ENCODE measurements at places on chromosomes 1 and 21.
A peak's percentile ranks its signal among the peaks of the same experiment; 100 is the strongest.

- DNase-seq = no peak
Observed at GRCh38 chr1:78043436-78043835, 2.3 kb upstream of the GIPC2 start.

- no peak for DNase-seq
Observed at GRCh38 chr1:114035304-114035700, 56.0 kb downstream of the OLFML3 start.

DNA sequence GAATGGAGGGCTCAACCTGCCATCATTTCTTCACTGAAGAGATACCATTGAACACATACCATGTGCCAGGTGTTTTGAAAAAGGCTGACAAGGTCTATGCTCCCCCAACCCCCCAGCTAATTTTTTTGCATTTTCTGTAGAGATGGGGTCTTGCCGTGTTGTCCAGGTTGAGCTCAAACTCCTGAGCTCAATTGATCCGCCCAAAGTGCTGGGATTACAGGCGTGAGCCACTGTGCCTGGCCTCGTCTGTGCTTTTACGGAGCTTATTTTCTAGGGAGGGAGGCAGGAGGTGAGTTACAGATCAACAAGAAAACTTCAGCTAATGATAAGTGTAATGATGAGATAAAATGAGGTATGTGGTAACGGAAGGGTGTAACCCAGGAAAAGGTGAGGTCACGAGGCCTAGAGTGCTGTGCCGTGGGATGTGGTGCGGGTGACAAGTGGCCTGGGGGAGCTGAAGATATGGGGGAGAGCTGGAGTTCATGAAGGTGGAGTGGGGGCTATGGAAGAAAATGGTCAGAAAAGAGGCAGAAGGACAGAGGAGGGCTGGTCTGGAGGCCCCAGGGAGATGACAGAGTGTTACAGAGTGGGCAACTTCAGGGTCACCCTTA lies 28.2 kb downstream of the FAAH start:
- DNase-seq = no peak

- no peak for DNase-seq
Observed at GRCh38 chr1:179046808-179047635, 21.3 kb downstream of the FAM20B start.

- no peak for DNase-seq
Observed at GRCh38 chr1:47906009-47906432, 91.2 kb downstream of the TRABD2B start.

GRCh38 chr21:38720074-38720473 lies 85.7 kb upstream of the ETS2 start:
- DNase-seq = no peak

DNA sequence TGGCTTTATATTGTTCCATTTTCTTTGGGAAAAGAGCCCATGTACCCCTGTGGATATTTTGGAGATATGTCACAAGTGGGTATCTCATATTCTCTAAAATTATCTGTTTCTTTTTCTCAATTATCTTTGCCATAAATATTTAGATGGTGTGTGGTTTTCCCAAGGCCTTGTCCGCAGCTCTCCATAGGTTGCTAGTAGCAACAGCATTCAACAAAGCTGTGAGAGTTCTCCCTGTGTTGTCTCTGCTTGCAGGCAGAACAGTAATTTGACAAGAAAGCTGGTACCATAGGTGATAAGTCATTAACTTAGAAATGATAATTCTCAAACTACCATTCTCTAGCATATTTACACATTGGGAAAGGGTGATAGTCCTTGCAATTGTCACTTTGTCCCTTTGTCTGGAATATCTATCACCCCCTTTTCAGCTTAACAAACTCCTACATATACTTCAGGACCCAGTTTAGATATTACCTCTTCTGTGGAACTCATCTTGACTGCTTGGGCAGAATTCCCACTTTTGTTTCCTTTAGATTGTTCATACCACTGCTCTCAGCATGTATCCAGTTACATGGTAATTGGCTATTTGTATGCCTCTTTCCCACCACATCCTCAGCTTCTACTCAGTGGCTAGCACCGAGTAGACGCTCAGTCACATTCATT lies 8.9 kb downstream of the CD101 start:
- DNase-seq = no peak

- no peak for DNase-seq
Observed at GRCh38 chr1:241711326-241711725, 59.2 kb downstream of the WDR64 start.

- no peak for DNase-seq
Observed at GRCh38 chr1:187451238-187451637, 622.5 kb downstream of the PLA2G4A start.

- peak; percentile 14 for DNase-seq
Observed at GRCh38 chr1:54542120-54542961, 5.7 kb upstream of the ACOT11 start.

- DNase-seq = no peak
Observed at GRCh38 chr1:216820345-216820744, 97.1 kb upstream of the ESRRG start.

DNA sequence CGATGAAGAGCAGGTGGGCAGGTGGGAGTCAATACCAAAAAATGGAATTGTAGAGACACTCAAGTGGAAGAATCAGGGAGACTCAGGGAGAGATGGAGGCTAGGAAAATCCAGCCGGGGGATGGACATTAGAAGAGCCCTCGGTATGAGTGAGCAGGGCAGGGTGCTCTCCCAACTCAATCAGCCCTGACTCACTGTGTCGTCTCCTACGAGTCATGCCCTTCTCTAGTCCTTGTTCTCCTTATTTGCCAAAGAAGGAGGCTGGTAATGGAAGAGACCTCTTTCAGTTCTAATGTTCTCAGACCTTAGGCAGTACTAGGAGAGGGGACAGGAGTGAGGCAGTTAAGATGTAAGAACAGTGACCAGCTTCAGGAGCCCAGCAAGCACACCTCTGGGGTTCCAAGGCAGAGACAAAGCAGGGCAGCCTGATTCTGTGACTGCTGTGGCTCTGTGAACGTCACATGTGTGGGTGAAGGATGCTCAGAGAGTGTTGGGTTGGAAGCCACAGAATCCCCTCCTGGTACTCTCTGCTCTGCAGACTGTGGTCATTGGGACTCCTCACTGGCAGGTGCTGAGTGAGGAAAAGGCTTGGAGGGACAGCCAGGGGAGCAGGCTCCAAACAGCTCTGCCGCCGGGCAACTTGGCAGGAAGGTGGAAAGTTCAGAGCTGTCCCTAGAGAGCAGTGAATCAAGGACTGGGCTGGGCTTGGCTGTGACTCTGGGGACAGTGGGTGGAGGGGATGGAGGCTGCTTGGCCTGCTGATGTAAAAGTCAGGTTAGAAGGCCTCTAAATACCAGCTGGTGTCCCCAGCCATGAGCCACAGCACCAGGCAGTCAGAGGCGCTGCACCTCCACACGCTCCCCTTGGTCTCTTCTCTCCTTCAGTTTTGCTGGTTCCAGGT lies 11.1 kb upstream of the GJA5 start:
- DNase-seq = no peak

DNA sequence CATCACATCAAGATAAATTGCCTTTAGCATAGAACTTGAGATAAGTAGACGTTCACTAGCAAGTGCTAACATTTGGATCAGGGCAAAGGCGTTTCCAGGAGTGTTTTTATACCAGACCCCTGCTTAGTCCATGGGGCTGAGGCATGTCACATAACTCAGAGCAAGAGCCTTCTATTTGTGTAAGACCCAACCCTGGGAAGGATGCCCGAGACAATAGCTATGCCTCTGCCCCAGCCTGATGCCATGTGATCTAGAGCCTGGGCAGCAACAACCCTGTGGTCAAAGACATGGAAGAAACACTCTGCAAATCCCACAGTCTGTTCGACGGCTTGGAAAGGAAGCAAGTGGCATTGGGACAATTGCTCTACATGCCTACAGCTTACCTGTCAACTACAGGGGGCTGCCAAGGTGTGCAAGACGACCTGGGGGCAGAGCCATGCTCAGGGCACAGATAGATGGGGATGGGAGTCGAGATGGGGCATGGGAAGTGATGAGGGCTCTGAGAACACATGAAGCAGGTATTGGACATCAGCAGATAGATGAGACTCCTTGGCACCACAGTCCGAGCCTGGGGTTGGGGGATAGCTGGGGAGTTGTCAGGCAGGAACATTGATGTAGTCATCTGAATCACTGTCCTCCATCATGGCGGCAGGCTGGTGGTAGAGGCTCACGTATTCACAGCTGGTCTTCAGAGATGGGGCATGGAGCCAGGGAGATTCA lies 7.3 kb downstream of the IL24 start:
- DNase-seq = no peak

- DNase-seq = no peak
Observed at GRCh38 chr1:182262425-182262824, 129.2 kb downstream of the GLUL start.

DNA sequence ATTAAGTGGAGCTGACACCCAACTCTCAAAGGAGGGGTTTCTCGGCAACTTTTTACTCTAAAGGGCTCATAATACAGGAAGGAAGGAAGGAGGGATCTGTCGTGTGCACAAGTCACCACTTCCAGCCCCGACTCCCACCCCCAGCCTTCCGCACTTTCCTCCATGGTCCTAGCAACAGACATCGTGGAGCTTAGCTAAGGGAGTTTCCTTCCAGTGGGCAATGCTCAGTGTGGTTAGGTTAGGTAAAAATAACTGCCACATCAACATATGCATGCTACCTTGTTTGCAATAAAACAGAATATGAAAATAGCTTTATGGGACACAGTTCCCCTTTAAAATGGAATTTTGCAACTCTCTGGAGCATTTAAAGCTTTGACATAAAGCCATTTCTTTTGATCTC lies 35.2 kb downstream of the KANK4 start:
- no peak for DNase-seq

DNA sequence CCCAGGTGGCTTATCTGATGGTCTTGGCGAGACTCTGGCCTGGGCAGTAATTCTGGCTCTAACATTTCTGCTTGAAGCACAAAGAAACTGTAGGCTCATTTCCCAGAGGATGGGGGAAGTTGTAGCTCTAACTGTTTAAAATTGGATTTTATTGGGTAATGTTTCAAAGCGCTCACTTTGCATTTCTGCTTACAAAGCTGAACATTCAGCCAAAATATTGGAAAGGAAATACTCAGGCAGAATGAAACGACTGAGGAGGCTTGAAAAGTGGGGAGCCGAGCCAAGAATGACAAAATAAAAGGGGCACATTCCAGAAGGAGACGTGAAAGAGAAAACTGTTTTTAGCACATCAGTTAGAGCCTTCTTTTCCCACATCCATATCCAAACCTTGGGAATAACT lies 202.6 kb downstream of the GRIK1 start:
- no peak for DNase-seq

DNA sequence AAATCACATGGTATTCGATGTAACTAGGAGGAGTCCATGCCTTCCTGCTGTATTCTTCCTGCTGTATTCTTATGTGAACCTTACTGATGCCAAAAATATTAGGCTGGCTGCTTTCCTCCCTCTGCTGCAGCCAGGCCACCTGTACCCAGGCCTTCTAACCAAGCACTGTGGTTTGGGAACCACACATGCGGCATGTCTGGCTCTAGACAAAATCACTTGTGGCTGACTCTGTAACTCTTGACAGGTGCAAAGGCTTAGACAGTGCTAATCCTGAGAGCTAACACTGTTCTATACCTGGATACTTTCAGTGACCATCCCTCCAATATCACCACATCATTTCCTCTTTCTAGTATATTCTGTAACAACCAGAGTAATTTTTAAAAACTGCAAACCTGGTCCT lies 67.7 kb downstream of the PCP4 start:
- no peak for DNase-seq

DNA sequence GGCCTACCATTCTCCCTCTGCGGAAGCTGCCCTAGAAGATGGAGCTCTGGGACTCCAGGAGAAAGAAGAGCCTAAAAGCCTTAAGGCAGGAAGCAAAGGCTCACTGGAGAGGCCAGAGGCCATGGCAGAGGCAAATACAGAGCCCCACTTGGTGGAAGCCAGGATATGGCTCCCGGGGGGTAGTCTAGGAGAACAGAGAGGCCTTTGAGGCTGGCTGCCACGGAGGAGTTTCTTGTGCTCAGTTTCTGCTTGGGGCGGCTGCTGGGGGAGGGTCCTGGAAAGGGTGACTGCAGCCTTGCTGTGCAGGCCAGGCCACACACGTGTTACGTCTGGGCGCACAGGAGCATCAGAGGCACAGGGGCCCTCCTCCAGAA lies 5.4 kb downstream of the CC2D1B start:
- no peak for DNase-seq

DNA sequence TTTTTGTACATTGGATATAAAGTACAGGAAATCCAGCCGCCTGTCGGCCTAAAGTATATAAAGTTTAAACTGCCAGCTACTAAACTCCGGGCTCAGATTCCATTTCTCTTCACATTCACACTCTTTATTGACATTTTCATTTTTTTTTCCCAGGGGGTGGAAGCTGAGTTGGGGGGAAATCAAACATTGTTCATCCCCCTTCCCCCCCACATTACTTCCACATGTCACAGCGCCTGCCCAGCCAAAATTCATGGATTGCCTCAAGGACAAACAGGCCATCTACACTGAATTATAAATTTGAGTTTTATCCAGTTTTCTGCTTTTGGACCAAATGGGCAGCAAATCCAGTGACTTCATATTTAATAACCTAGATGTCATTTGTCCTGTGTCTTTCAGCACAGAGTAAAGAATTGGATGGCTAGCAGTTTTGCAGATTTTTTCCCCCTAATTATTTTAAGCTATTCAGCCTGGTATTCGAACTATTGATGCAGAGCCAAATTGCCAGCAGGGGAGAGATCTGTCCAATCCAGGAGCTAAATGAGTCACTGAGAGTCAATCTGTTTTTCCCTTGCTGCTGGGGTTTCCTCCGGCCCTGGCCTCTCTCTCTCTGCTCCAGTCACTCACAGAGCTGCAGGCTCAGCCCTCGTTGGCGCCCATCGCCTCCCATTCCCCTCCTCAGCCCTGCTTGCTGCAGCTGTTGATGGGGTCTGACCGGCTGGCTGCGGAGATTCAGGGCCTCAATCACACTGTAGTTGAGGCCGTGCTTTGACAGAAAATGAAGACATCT lies 98.0 kb downstream of the LMO4 start:
- DNase-seq = no peak

GRCh38 chr1:41535716-41536115 lies 51.2 kb upstream of the EDN2 start:
- no peak for DNase-seq

GRCh38 chr1:82598337-82598736 lies 797.6 kb downstream of the ADGRL2 start:
- DNase-seq = no peak

- DNase-seq = no peak
Observed at GRCh38 chr1:190452272-190452848, 25.3 kb downstream of the BRINP3 start.

DNA sequence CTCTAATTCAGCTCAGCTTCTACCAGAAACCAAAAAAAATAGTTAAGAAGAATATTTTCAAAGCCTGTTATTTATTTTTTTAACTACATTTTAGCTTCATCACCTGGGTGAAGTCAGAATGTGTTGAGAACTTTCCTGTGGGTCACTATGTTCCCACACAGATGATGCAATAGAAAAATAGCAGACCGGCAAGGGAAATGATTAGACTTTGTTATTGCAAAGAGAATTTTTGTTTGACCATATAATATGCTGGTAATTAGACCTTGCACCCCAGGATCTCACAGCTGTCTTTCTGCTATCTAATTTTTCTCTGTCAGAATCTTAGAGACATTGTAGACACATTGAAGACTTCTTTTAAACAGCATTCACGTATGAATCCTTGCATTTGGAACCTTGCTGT lies 299.3 kb downstream of the TBX15 start:
- DNase-seq = no peak

All from stimulated activated CD4-positive, alpha-beta T cell treated with anti-CD3 and anti-CD28 coated beads, TNF-alpha, amount 100 ng/mL, for 4 hours (primary cell).